GM23248 (cell line): ENCODE measurements at places on chromosomes 11 and 22. TPM values are rescaled to one million over a fixed set of nuclear protein-coding genes. Genes with fewer than 3 reads are reported as not detected.

Gene PCF11
- 7.4 and 9.1 TPM in 2 replicates for polyA plus RNA-seq

Gene NXPE4
- not detected in 2 replicates for polyA plus RNA-seq

Gene GDPD4
- not detected in 2 replicates for polyA plus RNA-seq

Gene TMEM9B
- polyA plus RNA-seq = 98.9 and 99.6 TPM in 2 replicates

Gene CRELD2
- 78.4 and 80.0 TPM in 2 replicates for polyA plus RNA-seq

Gene PGR
- not detected in 2 replicates for polyA plus RNA-seq

Gene KCNJ11
- polyA plus RNA-seq = not detected in 2 replicates

Gene LRRC75B
- 10.6 and 11.4 TPM in 2 replicates for polyA plus RNA-seq

Gene DGCR6
- polyA plus RNA-seq = 0.93 and 3.0 TPM in 2 replicates

Gene PANX1
- polyA plus RNA-seq = 18.7 and 19.7 TPM in 2 replicates

Gene OR8A1
- polyA plus RNA-seq = not detected in 2 replicates

Gene KRTAP5-10
- not detected in 2 replicates for polyA plus RNA-seq
